WTC11 (cell line): ENCODE measurements at places on chromosomes 7 and 10. TPM values are rescaled to one million over a fixed set of nuclear protein-coding genes. Genes with fewer than 3 reads are reported as not detected.

SH2D4B gene
- total RNA-seq, result 0.04 to 0.09 TPM in 2 of 3 replicates, not detected in the other

PNLIP gene
- 1.4 to 1.9 TPM (median 1.6 TPM) in 3 replicates for total RNA-seq

HTR7 gene
- total RNA-seq, result 8.9 to 11.2 TPM (median 9.3 TPM) in 3 replicates

GRCh38 chr7:46589286-46589685 lies 668.2 kb upstream of the IGFBP3 start:
- H3K4me1 ChIP-seq, result no peaks in the 10 kb centered on the region
- no peaks in the 10 kb centered on the region for H3K36me3 ChIP-seq
- H3K4me3 ChIP-seq, result no peak overlapping the region
- H3K27me3 ChIP-seq, result no peaks in the 10 kb centered on the region; the same call in 1 of the 2 replicates

DNA sequence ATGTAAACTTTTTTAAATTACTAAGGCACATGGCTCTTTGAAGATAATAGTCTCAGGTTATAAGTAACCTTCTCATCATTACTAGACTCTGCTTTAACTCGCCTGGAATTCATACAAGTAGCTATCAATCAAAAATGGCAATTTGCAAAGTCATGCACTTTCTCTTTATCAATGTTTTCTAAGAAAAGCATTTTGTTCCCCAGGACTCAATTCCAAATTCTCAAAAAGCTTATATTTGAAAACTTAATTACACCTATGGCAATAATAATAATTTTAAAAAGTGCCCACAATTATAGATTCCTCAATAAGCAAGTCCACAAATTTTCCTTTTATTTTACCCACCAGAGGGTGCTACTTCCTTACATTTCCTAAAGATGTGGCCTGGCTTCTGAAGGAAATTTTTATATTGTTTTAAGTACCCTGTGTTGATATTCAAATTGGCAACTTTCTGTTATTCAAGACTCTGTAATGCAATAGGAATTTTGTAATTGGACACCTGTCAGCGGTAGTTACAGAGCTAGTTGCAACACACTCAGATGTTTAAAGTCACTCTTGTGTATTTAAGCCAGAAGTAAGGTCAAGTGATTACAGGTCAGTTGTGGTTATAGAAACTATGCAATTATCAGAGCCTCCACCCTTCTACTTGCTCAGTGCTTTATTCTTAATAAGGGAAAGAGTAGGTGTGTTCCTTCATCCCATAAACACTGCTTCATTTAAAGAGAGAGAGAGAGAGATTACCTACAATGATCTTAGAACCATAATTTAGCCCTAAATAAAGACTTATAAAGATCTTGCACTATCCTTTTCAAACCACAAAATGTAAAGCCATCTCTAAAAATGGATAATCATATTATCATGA lies 47.1 kb upstream of the HYAL4 start:
- no peak overlapping the region for H3K4me3 ChIP-seq
- H3K27me3 ChIP-seq, result no peaks in the 10 kb centered on the region
- peak overlapping the region; percentile 75; the same call in 1 of the 2 replicates for H3K27ac ChIP-seq

- no peaks in the 10 kb centered on the region for H3K27me3 ChIP-seq
- no peak for DNase-seq
- H3K4me1 ChIP-seq, result no peaks in the 10 kb centered on the region
- H3K36me3 ChIP-seq, result no peaks in the 10 kb centered on the region
Measured at GRCh38 chr7:131145770-131146169, 181.9 kb upstream of the MKLN1 start.

GRCh38 chr7:46781901-46782439 lies 799.9 kb downstream of the TNS3 start:
- peaks cover 6% of the 10 kb centered on the region for H3K36me3 ChIP-seq
- no peak overlapping the region for H3K27ac ChIP-seq
- H3K4me3 ChIP-seq, result no peak overlapping the region
- no peak for DNase-seq
- H3K27me3 ChIP-seq, result no peaks in the 10 kb centered on the region

- no peaks in the 10 kb centered on the region for H3K27me3 ChIP-seq
- H3K4me3 ChIP-seq, result no peak overlapping the region
Measured at GRCh38 chr7:114530057-114530611, 115.5 kb downstream of the FOXP2 start.

GRCh38 chr7:157415486-157415885 lies 78.7 kb downstream of the DNAJB6 start:
- no peak for DNase-seq
- H3K4me1 ChIP-seq, result peaks cover 33% of the 10 kb centered on the region
- H3K27me3 ChIP-seq, result no peaks in the 10 kb centered on the region
- peaks cover 41% of the 10 kb centered on the region for H3K36me3 ChIP-seq
- peak overlapping the region; percentile 98 for H3K27ac ChIP-seq
